ENCODE measurements at places on chromosomes 5 and 9.

- no peak for DNase-seq
Measured at GRCh38 chr5:5126444-5126843, 13.7 kb upstream of the ADAMTS16 start.

- no peak for DNase-seq
Measured at GRCh38 chr9:76709020-76709419, 55.2 kb upstream of the PCA3 start.

GRCh38 chr9:21751998-21752397 is 50.4 kb upstream of the MTAP start:
- no peak for DNase-seq

GRCh38 chr5:181087309-181087708 is 43.7 kb downstream of the OR2V1 start:
- DNase-seq, result no peak

DNA sequence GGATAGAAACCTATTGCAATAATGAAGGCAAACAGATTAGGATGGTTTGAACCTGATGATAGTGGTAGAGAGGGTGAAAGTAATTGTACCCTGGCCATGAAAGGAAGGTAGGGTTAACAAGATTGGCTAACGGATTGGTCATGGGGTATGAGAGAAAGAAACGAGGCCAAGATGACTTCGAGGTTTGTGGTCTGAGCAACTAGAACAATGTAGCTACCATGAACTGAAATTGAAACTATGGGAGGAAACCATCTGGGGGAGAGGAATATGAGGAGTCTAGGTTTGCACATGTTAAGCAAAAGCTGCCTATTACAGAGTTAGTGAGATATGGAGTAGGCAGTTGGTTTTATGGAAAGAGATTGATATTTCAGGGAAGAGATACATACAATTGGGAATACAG is 406.0 kb downstream of the PRELID2 start:
- no peak for DNase-seq

Data from activated CD8-positive, alpha-beta memory T cell treated with anti-CD3 and anti-CD28 coated beads for 4 hours (primary cell).